ENCODE measurements at places on chromosomes 12 and 14.

GRCh38 chr12:92568691-92569090, 134.1 kb upstream of the PLEKHG7 start:
- no peak for DNase-seq

DNA sequence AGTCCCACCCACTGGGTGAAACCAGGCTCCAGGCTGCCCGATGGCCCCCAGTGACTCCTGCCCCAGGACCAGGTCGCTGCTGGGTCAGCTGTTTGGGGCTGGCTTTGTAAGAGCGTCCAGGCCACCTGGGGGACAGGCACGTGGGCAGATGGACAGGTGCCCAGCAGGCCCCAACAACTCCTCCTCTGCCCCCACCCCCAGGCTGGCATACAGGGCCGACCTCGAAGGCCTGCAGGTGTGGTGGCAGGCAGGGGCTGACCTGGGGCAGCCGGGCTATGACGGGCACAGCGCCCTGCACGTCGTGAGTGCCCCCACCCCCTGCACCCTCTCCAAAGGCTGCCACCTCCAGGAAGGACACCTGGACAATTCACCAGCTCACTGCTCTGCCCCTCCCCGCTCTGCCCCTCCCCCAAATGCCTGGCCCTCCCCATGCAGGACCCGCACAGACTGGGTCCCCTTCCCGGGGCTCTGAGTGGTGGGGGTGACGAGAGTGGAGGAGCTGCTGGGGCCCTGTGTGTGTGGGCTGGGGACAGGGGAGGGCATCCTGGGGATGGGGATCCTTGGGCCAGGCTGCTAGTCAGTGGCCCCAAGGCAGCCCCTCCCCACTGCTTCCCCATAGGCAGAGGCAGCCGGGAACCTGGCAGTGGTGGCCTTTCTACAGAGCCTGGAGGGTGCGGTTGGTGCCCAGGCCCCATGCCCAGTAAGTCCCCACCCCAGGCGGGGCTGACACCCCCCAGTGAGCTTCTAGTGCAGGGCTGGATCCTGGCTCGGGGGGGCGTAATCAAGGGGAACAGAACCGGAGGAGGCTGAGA, 26.0 kb downstream of the ASPG start:
- DNase-seq = no peak

DNA sequence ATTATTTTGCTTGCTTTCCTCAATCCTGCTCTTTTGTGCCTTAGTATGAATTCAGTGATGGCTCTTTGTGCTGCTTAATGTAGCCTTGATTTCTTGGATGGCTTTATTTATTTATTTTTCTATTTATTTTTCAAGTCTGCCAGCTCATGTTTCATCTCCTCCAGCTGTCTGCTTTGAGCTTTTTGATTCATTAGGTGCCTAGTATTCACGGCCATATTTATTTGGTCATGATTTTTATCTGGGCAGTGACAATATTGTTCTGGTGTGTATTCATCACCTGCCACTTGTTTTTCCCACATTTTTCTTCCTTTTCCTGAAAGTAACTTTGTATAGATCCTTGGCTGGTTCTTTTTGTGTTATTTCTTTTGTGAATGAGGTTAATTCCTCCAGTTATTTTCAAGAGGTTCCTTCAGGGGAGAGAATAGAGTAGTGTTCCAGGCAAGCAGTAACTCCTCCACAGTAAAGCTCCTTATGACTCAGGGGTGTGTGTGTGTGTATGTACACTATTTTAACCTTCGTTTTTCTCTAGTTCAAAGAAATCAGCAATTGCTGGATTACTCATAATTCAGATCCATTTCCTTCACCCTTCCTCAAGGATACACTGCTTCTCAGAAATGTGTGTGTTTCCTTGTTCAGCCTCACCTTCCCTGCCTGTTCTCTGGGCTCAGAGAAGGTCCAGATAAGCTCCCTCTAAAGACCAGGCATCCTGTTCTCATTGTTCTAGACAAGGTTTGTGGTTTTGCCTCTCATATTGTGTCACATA, 51.6 kb upstream of the PMCH start:
- DNase-seq = no peak

- DNase-seq = no peak
These were observed 667 bp upstream of the ITFG2 start for GRCh38 chr12:2811801-2812200.

DNA sequence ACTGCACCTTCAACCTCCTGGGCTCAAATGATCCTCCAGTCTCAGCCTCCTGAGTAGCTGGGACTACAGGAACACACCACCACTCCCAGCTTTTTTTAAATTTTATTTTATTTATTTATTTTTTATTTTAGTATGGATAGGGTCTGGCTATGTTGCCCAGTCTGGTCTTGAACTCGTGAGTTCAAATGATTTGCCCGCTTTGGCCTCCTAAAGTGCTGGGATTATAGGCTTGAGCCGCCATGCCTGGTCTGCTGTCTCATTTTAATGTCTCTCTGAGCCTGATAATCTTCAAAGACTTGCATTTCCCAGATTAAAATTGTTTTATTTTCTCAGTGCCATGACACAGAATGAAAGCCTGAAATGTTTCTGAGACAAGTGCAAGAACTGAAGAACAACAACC, 1.2 kb upstream of the INHBC start:
- no peak for DNase-seq

GRCh38 chr14:90620568-90621077, 195.6 kb downstream of the TTC7B start:
- no peak for DNase-seq

DNA sequence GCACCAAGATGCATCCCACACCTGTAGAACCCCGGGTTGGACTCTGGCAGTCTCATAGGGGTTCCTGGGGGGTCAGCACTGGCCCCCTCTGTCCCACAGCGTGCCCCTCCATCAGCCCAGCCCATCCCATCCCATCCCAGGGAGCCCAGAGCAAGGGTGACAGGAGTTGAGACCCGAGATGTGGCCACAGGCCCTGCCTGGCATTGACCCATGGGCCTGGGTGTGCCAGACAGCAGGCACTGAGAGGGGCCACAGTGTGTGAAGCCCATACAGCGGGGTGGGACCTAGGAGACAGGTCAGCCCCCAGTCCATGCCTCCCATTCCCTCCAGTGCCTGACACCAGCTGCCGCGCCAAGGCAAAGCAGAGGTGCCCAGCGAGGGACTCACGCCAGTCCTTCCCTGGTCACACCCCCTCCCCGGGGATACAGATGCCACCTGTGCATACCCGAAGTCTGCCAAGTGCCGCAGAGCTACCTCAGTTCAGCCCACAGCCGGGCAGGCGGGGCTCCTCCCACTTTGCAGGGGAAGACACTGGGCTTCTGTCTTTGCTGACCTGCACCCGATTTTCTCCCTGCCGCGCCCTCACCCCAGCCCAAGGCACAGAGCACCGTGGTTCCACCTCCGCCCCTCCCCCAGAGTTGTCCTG, 50.4 kb downstream of the CYP46A1 start:
- DNase-seq = no peak

DNA sequence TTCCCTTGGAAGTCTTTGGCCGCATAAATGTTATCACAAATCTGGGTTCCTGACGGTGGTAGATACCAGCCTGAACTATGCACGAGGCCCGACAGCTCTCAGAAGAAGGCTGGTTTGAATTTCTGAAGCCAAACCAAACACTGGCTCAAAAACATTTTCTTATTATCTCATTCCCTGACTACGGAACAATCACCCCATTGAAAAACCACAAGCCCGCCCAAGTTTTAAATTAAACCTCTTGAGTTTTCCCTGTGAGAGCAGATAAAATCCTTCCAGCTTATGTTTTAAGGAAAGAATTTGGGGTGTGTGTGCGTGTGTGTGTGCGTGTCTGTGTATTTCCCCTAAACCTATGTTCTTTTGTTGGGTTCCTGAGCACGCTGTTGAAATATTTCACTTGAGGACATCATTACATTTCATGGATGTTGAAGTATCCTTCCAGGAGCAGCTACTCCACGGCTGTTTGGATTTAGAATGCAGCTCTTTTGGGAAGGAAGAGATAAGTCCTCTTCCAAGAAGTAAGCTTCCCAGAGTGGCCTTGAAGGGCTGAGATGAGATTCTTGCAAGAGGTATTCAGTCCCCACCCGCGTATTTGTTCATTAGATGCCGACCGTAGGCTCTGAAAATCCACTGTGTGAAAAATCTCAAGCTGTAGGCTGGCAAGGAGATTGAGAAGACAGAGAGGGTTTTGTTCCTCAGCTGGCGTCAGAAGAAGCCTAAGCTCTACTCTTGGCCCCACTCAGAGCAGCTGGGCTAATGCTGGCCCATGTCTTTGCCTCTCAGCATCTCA, 131.0 kb upstream of the NCOR2 start:
- no peak for DNase-seq

DNA sequence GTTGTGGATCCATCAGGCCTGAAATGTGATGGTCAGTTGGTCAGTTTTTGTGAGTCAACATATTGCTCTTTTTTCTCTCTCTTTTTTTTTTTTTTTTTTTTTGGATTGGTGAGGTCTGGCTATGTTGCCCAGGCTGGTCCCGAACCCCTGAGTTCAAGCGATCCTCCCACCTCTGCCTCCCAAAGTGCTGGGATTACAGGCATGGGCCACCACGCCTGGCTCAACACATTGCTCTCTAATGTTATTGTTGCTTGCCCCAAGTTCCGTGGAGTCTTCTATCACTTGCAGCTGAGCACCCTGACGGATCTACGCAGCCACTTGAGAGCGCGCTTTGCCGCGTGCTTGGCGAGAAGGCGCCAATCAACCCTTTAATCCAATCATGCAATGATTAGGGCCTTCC, 69.5 kb upstream of the DIO3 start:
- no peak for DNase-seq

- no peak for DNase-seq
These were observed 31.3 kb downstream of the GABARAPL1 start for GRCh38 chr12:10243818-10244520.

DNA sequence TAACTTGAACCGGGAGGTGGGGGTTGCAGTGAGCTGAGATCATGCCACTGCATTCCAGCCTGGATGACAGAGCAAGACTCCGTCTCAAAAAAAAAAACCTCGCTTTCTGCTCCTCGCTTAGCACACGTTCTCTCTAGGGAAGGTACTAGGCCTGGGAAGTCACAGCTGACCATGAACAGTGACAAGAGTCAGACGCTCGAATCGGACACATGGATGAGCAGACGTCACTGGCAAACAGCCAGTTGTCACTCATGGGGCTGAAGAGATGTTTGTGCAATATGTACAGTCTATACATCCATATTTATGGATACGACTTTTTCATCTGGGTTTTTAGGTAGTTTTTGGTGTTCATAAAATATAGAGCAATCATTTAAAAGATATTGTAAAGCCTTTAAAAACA, 19.4 kb downstream of the TCHP start:
- no peak for DNase-seq

- no peak for DNase-seq
These were observed 823 bp upstream of the RAB5B start for GRCh38 chr12:55972911-55973598.

- no peak for DNase-seq
These were observed 43.5 kb downstream of the MNAT1 start for GRCh38 chr14:60777856-60778578.

DNA sequence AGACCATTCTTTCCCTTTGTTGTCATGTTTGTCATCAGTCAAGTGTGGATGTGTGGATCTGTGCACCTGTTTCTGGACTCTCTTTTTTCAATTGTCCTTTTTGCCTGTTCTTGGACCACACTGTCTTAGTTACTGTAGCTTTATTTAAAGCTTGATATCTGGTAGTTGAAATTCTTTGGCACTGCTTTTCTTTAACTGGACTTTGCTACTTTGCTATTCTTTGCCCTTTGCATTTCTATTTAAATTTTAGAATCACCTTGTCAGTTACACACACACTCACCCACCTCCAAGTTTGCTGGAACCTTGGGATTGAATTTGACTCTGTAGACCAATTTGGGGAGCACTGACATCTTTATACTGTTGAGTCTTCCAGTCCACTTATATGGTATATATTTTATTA, 61.5 kb downstream of the VRK1 start:
- DNase-seq = no peak

- DNase-seq = no peak
These were observed 53.7 kb downstream of the CCNK start for GRCh38 chr14:99534863-99535262.

- DNase-seq = no peak
These were observed 30.8 kb downstream of the CLEC1A start for GRCh38 chr12:10067942-10068341.

- no peak for DNase-seq
These were observed 21.1 kb downstream of the CHFR start for GRCh38 chr12:132866251-132866828.

GRCh38 chr12:81176796-81177195, 98.9 kb downstream of the ACSS3 start:
- no peak for DNase-seq

DNA sequence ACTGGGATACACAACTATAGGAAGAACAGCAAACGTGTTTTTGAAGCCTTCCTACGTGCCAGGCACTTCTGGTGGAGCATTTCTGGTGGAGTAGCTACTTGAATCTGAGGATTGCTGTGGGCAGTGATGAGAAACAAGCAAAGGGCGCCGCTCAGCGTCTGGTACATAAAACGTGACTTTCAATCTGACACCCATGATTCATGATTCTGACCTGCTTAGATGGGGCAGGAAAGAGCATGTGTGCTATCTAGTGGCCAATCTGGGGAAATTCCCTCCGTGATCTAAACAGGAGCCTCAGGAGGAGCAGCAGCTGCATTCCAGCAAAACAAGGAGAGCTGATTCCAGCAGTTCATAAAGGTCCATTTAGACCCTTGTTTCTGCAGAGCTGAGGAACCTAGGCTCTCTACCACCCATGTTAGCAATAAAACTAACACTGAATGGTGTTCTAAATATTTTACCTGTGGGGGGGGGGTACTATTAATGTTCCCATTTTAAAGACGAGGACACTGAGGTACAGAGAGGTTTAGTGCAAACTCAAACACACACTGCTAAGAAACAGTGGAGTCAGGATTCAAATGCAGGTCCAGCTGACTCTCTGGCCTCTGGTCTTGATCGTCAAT, 37.8 kb downstream of the PAH start:
- no peak for DNase-seq

DNA sequence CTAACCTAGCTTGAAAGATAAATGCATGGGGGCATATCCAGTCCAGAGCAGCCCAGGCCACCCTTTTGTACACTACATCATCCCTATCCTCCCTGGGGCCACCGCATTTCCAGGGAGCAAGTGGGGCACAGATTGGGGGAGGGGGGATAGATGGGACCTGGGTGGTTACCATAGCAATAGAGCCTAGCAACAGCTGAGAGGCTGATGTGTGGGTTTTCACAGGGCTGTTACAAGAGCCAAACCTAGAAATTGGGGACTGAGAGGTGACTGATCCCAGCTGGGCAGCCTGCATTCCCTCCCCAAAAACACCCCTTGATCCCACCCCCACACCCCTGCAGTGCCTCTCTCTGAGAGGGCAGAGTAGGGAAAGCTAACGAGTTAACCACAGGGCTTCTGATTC, 3.7 kb upstream of the ZNF384 start:
- DNase-seq = no peak

- no peak for DNase-seq
These were observed 87.5 kb downstream of the SLC6A15 start for GRCh38 chr12:84825149-84825548.

- DNase-seq = peak; percentile 36
These were observed at the start of gene TTC9 for GRCh38 chr14:70641548-70642302. Gene TTC9, plus strand, starts transcription at chr14:70641916. Its CDS starts 214 bp downstream, at chr14:70642130.
